Astrocyte (in vitro differentiated cells and primary cell): ENCODE measurements at places on chromosomes 5 and 9. TPM values are rescaled to one million over a fixed set of nuclear protein-coding genes. Genes with fewer than 3 reads are reported as not detected.

DNA sequence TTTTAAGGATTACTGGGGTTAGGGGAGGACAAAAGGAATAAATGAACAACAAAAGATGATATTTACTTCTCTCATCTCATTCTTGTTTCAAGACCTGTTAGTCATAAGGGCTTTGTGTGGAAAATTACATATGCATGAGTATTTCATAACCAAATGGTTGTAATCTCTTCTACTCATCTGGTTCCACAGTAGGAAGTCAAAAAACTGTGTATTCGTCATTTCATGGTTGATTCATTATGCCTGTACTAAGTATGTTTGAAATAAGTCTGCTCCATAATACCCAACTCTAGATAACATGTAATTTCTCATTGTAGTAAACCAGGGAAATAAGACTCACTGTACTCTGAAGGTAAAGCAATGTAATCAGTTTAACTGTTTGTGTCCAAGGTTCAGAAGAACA, 212.9 kb downstream of the ARRDC3 start:
- no peaks in the 10 kb centered on the region for H3K36me3 ChIP-seq
- no peak overlapping the region for H3K27ac ChIP-seq
- H3K4me3 ChIP-seq, result no peak overlapping the region
- H3K27me3 ChIP-seq, result no peaks in the 10 kb centered on the region
- peaks cover 6% of the 10 kb centered on the region for H3K4me1 ChIP-seq
- peak; percentile 70 for DNase-seq

DNA sequence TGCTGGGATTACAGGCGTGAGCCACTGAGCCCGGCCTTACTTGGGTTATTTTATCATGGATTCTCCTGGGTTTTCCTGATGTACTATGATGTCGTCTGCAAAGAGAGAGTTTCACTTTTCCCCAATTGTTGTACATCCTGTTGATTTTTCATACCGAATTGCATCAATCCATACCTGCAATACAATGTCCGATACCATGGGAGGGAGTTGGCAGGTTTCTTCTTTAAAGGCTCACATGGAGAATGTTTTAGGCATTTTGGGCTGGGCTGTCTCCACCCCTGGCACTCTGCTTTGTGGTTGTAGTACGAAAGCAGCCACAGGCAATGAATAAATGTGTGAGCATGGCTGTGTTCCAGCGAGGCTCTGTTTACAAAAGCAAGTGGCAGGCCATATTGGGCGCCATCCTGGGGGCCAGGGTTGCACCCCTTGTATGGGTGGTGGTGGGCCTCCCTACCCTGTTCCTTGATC, 35.1 kb upstream of the EXOC3 start:
- H3K4me1 ChIP-seq, result no peaks in the 10 kb centered on the region
- H3K27ac ChIP-seq, result no peak overlapping the region
- H3K27me3 ChIP-seq, result no peaks in the 10 kb centered on the region

DNA sequence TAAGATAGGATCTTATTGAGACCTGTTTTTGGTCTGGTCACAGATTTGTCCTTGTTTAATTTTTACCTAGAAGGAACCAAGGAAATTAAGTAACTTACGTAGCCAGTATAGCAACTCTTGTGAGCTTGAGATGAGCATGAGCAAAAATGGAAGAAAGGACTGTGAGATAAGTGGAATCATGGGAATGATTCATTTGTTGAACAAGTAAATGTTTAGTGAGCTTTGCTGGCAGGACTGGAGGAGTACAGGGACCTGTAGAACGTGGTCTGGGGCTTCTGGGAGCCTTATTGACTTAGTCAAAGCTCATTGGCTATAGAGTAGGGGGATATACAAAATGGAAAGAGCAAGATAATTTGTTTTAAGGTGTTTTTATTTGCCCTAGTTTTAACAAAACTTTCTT, 3.0 kb downstream of the RAD23B start:
- H3K4me1 ChIP-seq, result peaks cover 17% of the 10 kb centered on the region
- H3K36me3 ChIP-seq, result no peaks in the 10 kb centered on the region
- peak overlapping the region; percentile 96 for H3K4me3 ChIP-seq
- peak; percentile 44 for DNase-seq
- H3K27ac ChIP-seq, result peak overlapping the region; percentile 2

CCIN gene
- 1.1 and 1.9 TPM in 2 replicates for total RNA-seq

- H3K4me1 ChIP-seq, result peaks cover 7% of the 10 kb centered on the region
- no peak overlapping the region for H3K4me3 ChIP-seq
- H3K27me3 ChIP-seq, result no peaks in the 10 kb centered on the region
- H3K27ac ChIP-seq, result no peak overlapping the region
- H3K36me3 ChIP-seq, result no peaks in the 10 kb centered on the region
- DNase-seq, result no peak
These were observed 78.4 kb downstream of the BOD1 start for GRCh38 chr5:173538018-173538417.

DNA sequence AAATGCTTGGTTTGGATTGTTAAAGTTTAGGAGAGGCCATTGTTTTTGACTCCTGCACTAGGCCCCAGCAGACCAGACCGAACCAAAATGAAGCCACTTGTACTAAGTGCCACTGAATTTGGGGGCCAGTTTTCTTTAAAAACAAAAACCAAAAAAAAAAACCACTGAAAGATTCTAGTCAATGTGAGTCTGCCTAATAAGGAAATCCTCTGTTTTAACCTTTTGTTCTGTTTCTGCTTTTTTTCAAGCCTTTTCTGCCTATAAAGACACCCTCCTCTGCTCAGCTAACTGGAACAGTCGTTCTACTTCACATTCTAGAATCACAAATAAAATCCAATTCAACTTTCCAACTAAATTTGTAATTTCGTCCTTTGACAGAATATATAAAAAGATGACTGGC, 64.9 kb downstream of the SERINC5 start:
- peaks cover 17% of the 10 kb centered on the region for H3K4me1 ChIP-seq
- H3K4me3 ChIP-seq, result no peak overlapping the region
- no peaks in the 10 kb centered on the region for H3K36me3 ChIP-seq
- no peak for DNase-seq

GRCh38 chr5:123414974-123415373, 8.2 kb downstream of the CEP120 start:
- DNase-seq, result no peak
- no peaks in the 10 kb centered on the region for H3K4me1 ChIP-seq
- H3K27me3 ChIP-seq, result no peaks in the 10 kb centered on the region
- no peak overlapping the region for H3K4me3 ChIP-seq
- no peak overlapping the region for H3K27ac ChIP-seq

- H3K27me3 ChIP-seq, result no peaks in the 10 kb centered on the region
- peak within 1 kb of the TSS; percentile 78 for H3K4me3 ChIP-seq
- no peaks in the 10 kb centered on the region for H3K36me3 ChIP-seq
- peak within 1 kb of the TSS; percentile 69 for H3K27ac ChIP-seq
These were observed at the start of gene DPYSL3 for GRCh38 chr5:147509710-147510651. DPYSL3 (minus strand) TSS chr5:147510068; CDS start chr5:147509858, 210 bp downstream.
